ENCODE measurements at places on chromosomes 5 and 9.
A peak's percentile ranks its signal among the peaks of the same experiment; 100 is the strongest.

DNA sequence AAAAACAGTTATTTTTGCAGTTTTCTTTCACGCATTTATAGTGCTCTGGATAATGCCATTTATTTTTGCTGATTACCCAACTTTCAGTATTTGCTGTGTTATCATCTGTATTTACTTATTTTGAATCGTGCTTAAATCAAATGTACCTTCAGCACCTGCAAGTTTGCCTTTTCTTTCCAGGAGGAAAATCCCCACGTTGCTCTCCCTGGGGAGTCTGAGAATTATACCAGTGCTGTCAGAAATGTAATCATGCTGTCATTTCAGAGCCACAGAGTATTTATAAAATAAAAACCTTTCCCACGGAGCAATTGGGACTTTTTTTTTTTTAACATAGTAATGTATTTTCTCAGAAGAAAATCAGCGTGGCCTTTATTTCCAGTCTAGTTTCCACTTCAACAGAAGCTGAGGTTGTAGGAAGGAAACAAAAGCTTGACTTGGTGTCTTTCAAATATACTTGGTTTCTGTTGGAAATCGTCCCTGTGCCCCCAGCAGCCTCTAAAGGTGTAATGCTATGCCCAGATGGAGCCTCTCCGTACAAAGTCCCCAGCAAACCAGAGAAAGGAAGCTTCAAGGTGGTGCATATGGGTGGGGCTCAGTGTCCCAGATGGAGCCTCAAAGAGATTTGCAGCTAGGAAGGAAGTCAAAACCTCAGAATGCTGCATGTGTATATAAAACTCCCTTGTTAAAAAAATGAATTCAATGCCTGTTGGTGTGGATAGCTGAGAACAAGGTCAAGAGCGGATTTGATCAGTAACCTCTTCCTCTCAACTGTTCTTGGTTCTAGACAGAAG is 2.1 kb downstream of the GPR150 start:
- peak; percentile 3 for DNase-seq

DNA sequence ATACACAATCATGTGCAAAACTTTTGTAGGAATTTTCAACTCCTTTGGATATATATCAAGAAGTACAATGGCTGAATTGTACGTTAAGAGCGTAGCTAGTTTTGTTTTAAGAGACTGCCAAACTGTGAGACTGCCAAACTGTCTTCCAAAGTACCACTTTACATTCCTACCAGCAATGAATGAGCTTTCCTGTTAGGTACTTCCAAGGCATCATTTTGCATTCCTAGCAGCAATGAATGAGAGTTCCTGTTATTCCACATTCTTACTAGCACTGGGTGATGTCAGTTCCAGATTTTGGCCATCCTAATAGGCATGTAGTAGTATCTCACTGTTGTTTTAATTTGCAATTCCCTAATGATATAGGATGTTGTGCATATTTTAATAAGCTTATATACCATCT is 219.3 kb downstream of the KCNN2 start:
- DNase-seq, result no peak

DNA sequence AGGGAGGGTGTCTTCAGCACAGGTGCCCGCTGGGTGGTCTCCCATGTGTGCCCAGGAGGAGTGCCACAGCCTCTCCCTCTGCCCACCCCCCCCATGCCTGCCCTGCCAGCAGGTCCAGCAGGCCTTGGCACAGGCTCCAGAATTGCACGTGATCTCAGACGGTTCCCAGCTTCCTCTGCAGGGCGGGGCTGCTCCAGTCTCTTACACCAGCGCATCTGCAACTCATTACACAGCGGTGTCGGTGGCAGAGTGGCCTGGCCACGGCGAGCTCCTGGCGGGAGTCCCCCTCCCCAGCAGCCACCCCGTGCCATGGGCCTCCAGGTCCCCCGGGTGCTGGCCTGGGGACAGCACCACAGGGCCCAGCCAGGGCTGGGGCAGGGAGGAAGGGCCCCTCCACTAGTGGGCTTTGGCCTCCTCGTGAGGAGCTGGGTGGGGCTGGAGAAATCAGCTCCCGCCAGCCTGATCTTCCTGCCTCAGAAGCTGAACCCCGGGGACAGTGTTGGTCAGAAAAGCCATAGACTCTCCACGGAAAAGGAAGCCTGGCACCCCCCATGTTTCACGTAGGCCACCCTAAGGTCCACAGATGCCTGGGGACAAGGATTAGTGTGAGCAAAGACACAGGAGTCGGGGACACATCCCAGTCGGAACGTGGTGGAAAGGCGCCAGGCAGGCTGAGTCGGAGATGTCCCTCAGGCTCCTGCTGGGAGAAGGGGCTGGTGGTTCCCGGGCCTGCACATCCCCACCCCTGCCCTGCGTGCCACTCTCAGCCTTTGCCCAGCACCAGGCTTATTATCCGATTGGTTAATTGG is 40.2 kb downstream of the RXRA start:
- no peak for DNase-seq

GRCh38 chr5:148746826-148747535 is 79.4 kb upstream of the ADRB2 start:
- no peak for DNase-seq

DNA sequence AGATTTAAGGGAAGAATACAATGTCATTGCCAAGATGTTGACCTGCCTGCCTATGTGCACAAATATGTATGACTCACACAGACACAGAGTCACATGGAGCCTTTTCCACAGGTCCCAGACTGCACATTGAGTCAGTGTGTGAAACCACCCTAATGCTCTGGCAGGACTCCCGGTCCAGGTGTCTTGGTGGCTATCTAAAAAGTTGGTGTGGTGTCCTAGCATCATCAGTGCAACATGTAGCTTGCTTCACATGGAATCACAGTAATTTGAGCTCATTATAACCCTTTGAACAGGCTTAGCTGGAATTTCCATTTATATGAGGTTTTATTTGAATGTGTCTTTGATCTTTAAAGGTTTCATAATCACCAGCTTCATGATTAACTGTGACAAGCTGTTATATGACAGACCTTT is 10.7 kb downstream of the IFNA5 start:
- DNase-seq, result no peak

DNA sequence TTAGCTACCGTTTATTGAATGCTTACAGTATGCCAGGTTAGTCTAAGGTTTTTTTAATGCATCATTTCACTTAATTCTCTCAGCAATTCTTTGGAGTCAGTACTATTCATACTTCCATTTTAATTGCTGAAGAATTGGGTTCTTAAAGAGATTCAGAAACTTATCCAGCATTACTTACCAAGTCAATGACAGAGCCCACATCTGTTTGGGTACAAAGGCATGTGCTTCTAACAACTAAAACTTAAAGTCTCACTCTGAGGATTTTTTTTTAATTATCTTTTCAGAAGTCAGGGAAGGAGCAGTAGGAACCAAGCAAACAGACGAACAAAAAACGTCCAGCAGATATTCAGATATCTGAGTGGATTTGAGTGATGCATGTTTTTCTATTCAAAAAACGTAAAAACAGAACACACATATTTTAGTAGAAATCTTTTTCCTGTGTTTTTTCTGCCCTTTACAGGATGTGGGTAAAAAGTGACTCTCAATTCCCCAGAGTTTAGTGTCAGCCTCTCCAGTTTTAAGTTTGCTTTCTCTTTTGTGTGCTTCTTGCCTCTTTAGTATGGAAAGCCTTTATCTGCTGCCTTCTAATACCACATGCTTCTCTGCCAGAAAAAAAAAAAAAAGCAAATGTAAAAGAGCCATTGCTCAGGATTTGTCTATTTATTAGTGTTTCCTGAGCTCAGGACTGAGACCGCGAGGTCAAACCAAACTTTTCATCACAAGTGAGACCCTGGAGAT is 118.0 kb downstream of the PRKACG start:
- DNase-seq, result no peak

- no peak for DNase-seq
Measured at GRCh38 chr5:68838157-68838718, 255.6 kb upstream of the SLC30A5 start.

- no peak for DNase-seq
Measured at GRCh38 chr5:167147879-167148278, 1143.6 kb upstream of the WWC1 start.

DNA sequence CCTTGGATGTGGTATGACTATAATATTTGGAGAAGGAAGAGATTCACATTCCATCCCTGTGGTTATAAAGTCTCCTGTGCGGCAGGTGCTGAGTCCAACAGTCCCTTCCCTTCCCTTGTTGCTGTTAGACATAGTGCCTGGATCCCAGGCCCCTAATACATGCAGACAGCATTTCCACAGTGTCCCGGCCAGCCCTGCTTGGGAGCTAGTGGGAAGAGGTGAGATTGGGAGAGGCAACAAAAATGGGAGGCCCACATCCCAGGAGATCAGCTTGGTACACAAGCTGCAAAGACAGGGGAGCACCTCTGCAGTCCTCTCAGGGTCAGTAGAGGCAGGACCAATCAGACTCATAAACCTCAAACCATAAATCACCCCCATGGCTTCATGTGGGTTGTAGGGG is 3.3 kb upstream of the NEURL1B start:
- no peak for DNase-seq

DNA sequence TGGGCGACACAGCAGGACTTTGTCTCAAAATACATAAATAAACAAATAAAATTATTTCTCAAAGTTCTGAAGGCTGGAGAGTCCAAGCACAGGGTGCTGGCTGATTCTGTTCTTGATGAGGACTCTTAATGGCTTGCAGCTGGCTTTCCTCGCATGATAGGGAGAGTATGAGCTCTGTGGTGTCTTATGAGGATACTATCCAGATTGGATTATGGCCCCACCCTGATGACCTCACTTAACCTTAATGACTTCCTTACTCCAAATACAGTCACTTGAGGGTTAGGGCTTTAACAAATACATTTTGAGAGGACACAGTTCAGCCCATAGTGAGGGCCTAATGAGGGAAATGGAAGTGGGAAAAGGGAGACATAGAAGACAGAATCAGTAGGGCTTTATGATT is 87.7 kb downstream of the FOCAD start:
- no peak for DNase-seq

GRCh38 chr5:159992566-159992965 is 16.4 kb upstream of the TTC1 start:
- DNase-seq, result no peak

GRCh38 chr5:137738947-137739346 is 3.1 kb upstream of the KLHL3 start:
- DNase-seq, result no peak

GRCh38 chr5:37668524-37669047 is 171.3 kb downstream of the GDNF start:
- DNase-seq, result no peak

DNA sequence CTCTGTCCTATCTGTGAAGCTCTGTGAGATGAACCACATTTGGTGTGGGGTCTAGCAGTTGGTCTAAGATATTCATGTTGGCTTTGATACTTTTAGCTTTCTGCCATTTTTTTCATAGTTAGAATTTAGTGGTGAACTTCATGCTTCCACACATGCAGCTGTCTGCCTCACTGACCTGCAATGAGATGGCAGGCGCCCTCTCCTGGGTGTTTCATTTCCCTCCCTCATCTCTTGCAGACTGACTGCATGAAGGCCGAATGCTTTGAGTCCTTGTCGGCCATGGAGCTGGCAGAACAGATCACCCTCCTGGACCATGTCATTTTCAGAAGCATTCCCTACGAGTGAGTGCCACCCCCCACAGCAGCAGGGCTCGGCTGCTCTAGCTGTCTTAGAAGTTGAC is 26.1 kb upstream of the CKMT2 start:
- DNase-seq, result no peak
